Activated T-helper 9 cell treated with anti-CD3 and anti-CD28 coated beads, Interleukin-2, amount 50 U/mL, for 16 hours (primary cell): ENCODE measurements at places on chromosomes 6 and 20.

DNA sequence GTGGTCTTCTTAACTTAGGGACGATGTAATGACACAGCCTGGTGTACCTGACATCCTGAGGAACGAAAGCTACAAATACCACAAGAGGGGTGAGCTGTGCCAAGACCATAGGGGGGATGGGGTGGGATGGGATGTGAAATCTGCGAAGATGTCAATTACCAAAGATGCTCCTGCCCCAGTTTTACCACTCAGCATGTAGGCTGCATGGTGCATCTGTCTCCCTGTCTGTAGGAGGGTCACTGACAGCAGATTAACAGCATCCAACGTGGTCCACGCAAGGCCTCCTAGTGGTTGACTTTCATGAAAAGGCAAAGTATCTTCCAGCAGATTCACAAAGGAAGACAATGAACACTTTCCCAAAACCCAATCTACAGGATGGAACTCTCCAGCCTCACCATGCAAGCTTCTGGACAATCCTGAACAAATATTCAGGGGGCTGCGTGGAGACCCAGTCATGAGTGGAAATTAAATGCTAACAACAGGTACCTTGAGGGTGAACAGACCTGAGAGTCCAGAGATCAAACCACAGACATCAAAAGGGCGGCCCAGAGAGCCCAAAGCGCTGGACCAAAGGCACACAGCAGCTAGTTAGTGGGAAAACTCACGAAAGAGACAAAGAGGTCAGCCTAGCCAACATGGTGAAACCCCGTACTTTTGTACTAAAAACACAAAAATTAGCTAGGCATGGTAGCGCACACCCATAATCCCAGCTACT, 44.4 kb downstream of the ZMYND8 start:
- no peak for DNase-seq

DNA sequence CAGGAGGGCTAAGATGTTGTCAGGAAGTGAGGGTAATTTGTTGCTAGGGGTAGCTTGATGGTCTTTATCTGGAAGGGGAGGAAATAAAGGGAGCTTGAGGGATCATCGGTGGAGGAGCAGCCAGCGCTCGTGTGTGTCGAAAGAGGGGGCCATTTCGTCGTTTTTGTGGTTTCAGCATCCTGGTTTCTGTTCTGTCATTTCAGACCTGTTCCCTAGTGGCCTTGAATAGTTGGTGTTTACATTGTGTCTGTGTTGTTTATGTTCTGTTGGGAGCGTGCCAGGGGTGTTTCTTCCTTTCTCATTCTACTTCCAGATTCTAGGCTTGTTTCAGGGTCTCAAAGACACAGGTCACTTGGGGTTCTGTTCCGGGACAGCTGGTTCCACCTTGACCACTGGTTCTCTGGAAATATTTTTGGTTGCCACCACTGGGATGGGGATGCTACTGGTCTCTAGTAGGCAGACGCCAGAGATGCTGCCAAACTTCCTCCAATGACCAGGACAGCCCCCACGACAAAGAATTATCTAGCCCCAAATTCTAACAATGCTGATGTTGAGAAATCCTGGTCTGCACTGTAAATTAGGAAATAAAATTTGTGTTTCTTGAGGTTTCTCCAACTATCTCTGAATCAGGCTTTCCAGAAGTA, 113.9 kb upstream of the NAA20 start:
- DNase-seq, result no peak

- DNase-seq, result no peak
Measured at GRCh38 chr6:85169189-85169588, 280.7 kb upstream of the NT5E start.

GRCh38 chr20:17859616-17860232, 108.9 kb downstream of the SNX5 start:
- no peak for DNase-seq

DNA sequence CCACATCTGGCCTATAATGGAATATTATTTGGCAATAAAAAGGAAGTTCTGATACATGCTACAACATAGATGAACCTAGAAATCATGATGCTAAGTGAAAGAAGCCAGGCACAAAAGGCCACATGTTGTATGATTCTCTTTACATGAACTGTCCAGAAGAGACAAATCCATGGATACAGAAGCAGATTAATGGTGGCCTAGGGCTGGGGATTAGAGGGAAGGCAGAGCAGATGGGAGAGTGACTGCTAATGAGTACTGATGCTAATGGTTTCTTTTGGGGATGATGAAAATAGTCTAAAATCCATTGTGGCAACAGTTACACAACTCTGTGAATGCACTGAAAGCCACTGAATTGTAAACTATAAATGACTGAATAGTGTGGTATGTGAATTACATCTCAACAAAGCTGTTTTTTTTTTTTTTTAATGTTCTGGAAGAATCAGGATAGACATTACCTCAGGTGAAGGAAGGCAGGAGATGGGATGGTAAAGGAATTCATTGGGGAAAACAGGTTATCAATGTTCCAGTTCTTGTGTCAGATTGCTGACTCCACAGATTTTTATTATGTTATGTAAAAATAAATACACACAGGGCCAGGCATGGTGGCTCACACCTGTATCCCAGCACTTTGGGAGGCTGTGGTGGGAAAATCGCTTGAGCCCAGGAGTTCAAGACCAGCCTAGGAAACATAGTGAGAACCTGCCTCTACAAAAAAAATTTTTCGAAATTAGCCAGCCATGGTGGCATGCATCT, 8.9 kb upstream of the SOX12 start:
- DNase-seq, result no peak

DNA sequence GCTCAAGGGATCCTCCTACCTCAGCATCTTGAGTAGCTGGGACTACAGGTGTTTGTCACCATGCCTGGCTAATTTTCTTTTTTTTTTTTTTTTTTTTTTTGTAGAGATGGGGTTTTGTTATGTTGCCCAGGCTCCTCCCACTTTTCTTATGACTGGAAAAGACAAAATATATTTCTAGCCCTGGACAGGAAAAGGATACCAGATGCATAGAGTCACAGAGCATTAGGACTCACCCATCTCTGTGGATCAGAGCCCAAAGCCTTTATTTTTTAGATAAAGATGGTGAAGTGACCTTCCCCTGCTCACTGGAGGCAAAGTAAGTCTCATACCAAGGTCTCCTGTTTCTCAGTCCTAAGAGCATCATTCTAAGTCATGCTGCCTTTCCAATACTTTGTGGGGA, 3.4 kb downstream of the TRIM10 start:
- no peak for DNase-seq

GRCh38 chr6:158654498-158654897, 4.6 kb downstream of the SYTL3 start:
- DNase-seq, result no peak

DNA sequence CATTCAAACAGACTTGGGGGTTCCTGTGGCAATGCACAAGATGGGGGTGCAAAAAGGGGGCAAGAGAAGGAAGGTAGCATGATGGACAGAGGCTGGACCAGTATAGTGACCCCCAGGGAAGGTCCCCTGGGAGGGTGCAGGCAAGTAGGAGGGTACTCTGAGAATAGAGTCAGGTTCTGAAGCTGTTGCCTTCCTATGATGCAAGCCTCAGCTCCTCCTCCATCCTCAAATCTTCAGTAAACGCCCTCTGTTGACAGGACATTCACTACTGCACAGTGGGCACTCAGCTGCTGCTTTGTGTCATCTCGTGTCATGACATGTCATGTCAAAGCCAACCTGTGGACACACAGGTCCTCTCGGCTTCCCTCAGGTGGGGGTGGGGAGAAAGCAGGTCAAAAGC, 5.8 kb upstream of the SDCBP2 start:
- no peak for DNase-seq

GRCh38 chr20:36833275-36834020, 42.5 kb upstream of the TLDC2 start:
- DNase-seq, result no peak
